Stimulated activated CD8-positive, alpha-beta memory T cell treated with anti-CD3 and anti-CD28 coated beads, Interleukin-7, amount 100 ng/mL, for 1 hour (primary cell): ENCODE measurements at places on chromosomes 16 and 17.

DNA sequence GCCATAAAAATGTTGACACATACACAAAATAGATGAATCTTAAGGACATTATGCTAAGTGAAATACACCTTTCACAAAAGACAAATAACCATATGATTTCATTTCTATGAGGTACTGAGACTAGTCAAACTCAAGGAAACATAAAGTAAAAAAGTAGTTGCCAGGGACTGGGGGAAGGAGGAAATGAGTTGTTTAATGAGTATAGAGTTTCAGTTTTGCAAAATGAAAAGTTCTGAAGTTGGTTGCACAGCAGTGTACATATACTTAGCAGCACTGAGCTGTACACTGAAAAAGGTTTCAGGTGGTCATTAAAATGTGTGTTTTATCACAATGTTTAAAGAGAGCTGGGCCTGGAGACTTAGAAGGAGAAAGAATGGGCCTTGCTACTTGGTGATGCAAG is 4.7 kb upstream of the SLC13A2 start:
- DNase-seq: no peak

DNA sequence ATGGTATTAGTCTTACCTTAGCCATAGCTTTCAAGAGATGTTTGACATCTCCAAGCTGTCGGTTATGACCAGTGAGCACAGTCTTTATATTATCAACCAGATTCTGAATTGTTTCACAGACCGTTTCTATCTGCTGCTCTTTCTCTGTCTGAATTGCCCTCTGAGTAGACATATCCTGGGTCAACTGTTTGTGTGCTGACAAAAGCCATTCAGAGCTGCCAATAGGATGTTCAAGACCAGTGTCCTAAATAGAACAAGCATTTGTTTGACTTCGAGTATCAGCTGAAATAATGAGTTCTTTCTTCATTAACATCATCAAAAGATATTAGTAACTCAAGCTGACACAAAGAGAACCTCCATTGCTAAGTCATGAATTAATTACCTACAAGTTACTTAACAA is 14.9 kb upstream of the ARL6IP1 start:
- no peak for DNase-seq

DNA sequence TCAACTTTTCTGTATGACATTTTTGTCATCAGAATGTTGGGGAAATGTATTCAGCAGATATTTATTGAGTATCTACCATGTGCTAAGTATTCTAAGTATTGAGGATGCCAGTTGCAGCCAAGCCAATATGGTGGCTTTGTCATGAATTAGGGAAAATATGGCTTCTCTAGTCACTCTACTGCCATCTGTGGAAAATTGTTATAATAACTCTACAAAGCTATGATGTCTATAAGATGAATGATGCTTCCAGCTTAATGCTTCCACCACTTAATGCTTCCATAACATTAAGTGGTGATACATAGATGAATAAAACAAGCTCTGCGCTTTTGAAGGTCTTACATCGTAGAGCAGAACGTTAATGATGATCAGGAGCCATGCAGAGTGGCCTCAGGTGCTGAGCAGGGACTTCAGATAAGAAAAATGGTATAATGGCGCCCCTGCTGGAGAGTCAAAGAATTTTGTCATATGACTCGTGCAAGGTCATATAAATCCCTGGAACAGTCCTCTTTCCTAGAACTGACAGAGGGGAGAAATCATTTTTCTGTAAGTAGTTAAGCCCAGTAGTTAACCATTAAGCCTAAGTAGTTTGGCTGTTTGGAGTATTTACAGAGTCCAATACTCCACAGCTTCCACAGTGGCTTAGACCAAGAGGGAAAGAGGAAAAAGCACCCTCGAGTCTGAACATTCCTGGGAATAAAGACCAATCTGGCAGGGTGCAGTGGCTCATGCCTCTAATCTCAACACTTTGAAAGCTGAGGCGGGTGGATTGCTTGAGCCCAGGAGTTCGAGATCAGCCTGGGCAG is 2.7 kb upstream of the TMIGD1 start:
- peak; percentile 23 for DNase-seq

GRCh38 chr17:68910789-68911431 is 44.3 kb downstream of the ABCA8 start:
- no peak for DNase-seq

DNA sequence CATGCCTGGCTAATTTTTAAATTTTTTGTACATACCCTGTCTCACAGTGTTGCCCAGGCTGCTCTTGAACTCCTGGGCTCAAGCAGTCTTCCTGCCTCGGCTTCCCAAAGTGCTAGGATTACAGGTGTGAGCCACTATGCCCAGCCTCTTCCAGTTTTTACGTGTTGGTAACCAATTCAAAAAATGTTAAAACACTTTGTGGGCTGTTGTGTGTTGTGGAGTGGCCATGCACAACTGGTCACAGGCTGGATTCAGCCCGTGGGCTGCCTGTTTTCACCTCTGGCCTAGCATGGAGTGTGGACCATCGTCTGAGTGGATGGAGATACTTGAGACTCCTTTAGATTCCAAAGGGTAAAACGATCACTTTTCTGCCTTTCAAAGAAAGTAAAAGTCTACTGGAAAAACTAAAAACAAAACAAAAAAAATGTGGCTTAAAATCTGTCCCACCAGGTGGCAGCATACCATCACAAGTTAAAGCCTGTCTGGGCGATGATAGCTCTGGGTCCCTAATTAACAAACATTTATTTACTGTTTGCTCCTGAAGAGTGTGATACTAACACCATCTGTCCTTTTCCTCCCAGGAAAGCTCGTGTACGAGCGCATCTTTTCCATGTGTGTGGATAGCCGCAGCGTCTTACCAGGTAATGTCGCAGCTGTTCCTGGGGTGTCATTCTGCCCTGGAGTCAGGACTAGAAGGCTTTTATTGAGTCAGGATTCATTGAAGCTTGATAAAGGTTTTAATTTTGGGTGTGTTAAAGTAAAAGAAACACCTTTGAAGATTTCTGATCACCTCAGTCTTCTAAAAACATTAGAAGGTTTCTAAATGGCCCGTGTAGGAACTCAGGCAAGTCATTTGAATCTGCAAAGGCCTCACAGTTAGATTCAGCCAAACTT is 45.8 kb downstream of the VPS35L start:
- no peak for DNase-seq

- no peak for DNase-seq
Observed at GRCh38 chr16:57918994-57919393, 51.9 kb downstream of the CNGB1 start.

DNA sequence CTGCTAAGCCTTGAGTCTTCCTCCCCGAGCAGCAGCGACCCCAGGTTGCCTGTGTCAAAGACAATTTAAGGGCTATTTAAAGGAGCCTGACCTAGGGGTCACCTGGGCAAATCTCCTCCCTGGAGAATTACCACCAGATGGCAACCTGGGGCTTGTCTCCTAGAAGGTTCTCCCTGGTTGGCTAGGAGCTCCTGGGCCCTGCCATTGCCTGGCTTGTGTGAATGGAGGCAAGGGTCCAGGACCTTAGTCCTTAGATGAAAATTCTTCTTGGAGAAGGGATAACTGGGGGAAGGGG is 51.3 kb upstream of the TAC4 start:
- no peak for DNase-seq

DNA sequence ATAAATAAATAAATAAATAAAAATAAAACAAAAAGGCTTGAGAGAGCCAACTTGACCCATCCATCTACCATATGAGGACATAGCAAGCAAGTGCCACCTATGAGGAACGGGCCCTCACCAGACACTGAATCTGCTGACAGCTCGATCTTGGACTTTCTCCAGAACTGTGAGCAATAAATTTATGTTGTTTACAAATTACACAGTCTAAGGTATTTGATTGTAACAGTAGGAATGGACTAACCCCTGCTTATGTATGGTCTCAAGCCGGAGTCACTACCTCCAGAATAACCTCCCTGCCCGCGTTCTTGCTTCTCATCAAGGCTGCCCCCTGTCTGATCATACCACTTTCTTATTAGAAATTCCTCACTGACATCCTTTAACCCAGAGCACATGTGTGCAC is 9.9 kb downstream of the SLC5A11 start:
- DNase-seq: no peak

GRCh38 chr16:20747030-20747816 is 5.6 kb upstream of the THUMPD1 start:
- no peak for DNase-seq
